Caudate nucleus (tissue), 63 donors: ENCODE measurements at places on chromosomes 7 and 10.
A peak's percentile ranks its signal among the peaks of the same experiment; 100 is the strongest.

DNA sequence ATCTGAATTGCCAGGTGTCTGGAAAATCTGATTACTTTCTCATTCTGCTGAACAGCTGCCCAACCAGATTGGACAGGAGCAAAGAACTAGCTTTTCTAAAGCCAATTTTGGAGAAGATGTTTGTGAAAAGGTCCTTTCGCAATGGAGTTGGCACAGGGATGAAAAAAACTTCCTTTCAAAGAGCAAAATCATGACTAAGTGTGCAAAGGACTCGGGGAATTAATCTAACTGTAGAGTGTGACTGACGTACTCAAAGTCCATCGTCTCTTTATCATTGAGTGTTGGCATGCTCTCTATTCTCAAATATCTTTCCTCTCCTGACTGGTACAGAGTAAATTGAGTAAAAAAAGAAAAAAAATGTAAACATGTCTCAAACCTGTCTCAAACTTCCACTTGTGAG lies 3.3 kb downstream of the NPS start:
- no peak for DNase-seq

GRCh38 chr7:37275078-37275710 lies 173.5 kb downstream of the ELMO1 start:
- no peak for DNase-seq

DNA sequence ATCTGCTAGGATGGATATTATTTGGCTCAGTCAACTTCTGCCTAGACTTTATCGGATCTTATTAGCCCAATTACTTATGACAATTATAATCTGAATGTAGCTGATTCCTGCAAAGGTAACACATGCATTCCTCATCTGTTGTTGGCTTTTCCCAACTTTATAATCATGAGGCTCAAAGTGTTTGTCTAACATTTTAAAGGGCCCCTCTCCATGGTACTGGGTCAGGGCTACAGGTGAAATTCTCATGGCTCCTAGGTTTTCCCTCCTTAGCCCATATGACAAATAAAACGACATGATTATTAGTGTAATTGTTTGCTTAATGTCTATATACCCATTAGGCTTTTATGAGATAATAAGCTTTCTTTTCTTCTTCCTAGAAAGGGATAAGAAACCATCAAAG lies 4.2 kb upstream of the LRGUK start:
- DNase-seq: no peak

- DNase-seq: no peak
Observed at GRCh38 chr7:139829025-139829774, at the start of gene TBXAS1. TSS of gene TBXAS1 (plus strand) at chr7:139829264. CDS start at chr7:139829391, 127 bp downstream.

DNA sequence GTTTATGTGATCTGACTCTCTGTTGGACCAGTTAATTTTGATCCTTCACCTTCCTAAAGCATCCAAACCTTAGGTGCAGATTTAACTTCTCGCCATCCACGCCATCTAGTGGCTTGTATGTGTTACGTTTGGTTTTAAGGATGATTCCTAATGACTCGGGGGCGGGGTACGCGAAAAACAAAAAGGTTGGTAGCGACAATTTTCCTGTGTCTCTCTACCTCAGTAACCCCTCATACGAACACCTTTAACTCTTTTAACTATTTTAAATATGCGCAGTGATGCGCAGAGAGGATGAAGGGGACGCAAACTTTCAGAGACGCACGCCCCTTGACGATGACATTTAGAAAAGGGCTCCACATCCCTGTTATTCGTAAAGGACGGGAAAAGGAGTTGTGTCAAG lies 714 bp upstream of the KCND2 start:
- DNase-seq: no peak

- no peak for DNase-seq
Observed at GRCh38 chr7:23373151-23374004, 74.2 kb downstream of the MALSU1 start.

GRCh38 chr7:139575338-139575680 lies 51.8 kb downstream of the CLEC2L start:
- no peak for DNase-seq

DNA sequence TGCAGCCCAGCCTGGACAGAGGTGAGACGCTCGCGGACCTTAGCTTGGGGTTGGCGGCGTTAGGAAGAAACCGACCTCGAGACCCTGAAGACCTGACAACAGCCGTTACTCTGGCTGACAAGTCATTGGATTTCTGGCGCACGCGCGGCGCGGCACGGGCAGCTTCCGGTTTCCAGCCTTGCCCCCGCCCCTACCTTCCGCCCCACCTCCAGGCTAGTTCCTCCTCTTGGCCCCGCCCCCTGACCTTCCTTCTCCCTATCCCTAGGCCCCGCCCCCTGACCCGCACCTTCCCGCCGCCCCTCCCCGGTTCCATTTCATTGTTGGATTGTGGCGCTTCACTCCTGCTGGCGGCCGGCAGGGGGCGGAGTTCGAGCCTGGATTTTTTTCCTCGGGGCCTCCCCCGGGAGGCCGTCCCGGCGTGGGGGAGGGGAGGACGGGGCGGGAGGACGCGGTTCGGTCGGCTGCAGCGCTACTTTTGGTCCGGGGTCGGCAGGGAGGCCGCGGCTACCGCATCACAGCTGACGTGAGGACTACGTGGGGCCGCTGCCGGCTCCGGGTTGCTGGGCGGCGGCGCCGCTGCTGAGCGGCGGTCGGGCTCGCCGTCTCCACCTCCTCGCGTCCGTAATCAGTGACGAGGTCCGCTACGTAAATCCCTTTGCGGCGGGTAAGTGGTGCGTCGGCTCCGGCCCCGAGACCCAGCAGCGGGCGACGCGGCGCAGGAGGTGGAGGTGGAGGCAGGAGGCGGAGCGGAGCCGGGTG lies at the start of gene CREM:
Gene CREM, plus strand, starts transcription at position 317 of the 759 bp plus-strand sequence. CDS start 10,990 bp downstream, outside the sequence.
- DNase-seq: peak; percentile 70

DNA sequence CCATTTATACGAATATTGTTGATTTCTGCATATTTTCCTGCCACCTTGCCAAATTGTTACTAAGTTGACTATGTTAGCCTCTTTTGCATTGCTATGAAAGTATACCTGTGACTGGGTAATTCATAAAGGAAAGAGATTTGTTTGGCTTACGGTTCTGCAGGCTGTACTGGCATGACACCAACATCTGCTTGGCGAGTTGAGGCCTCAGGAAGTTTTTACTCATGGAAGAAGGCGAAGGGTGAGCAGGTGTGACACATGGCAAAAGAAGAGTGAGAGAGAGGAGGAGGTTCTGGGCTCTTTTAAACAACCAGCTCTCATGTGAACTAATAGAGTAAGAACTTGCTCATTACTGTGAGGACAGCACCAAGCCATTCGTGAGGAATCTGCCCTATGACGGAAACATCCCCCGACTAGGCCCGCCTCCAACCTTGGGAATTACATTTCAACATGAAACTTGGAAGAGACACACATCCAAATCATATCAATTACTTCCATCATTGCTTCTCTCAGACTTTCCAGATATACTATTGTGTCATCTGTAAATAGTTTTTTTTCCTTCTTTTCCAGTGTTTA lies 8.4 kb downstream of the RALA start:
- DNase-seq: no peak

- DNase-seq: peak; percentile 4
Observed at GRCh38 chr7:55552320-55553023, 19.8 kb downstream of the VOPP1 start.

DNA sequence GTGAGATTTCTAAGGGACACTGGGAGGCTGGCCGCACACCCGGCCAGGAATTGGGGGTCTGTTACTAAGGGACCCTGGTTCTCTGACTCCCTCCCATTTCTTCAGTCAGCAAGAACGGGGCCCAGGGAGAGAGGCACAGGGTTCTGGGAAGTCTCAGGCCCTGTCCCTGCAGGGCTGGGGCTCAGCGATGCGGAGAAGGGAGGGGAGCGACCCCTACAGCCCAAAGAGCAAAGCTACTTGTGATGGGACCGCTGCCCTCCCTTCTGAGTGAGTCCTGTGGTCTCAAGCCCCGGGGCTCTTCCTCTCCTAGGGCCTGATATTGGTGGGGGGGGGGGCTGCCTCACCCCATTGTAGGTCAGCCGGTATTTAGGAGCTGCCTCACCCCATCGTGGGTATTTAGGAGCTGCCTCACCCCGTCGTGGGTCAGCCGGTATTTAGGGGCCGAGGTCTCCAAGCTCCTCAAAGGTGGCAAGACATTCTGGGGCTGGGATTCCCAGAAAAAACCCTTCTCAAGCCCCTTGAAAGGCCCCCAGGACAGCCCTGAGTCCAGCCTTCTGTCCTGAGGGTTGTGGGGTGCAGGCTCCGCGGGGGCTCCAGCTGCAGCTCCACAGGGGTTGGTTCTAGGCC lies 16.9 kb upstream of the NKX6-2 start:
- no peak for DNase-seq

DNA sequence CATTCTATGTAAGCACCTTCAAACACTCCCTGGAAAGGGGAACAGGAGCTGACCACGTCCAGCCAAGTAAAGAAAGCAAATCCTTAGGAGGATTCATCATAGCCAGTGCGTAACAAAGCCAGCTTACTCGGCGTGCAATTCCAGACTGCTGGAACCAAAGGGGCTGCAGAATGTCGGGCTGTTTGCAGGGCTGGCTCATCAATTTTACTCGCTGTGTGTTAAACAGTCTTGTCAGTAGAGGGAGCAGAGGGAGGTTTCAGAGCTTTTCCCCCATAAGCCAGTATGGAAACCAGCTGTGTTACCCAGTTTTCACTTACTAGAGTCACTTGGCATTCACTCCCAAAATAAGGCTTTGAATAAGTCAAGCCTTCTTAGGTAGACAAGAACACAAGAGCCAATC lies 127.1 kb downstream of the KMT2E start:
- DNase-seq: no peak

DNA sequence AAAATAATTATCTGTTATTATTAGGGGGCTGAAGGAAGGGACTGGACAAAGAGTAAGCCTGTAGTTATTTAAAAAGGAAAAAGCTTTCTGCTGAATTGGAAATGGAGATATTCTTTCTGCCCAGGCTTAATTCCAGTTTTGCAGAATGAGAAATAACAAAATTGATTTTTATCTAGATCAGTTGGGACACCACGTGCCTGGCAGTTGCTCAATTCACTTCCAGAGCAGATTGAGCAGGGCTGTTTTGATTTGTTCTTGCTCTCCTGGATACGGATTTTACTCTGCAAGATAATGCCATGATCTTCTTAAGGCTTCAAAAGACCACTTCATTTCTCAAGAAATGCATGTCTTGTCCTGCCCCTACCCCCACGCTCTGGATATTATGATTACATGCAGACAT lies 524.3 kb downstream of the TCERG1L start:
- DNase-seq: no peak

GRCh38 chr7:2116989-2117591 lies 115.7 kb downstream of the MAD1L1 start:
- DNase-seq: peak; percentile 60
